ENCODE measurements at places on chromosomes 7 and 10. TPM values are rescaled to one million over a fixed set of nuclear protein-coding genes. Genes with fewer than 3 reads are reported as not detected.

Gene PTEN
- total RNA-seq, result 76.2 TPM

Gene PIP
- total RNA-seq, result not detected

Gene VIPR2
- total RNA-seq, result 6.3 TPM

Gene GPR26
- total RNA-seq, result not detected

Gene ZNF804B
- not detected for total RNA-seq

Gene H2BK1
- total RNA-seq, result not detected

Gene ARHGAP22
- 1.0 TPM for total RNA-seq

Gene FRMPD2
- total RNA-seq, result not detected

Gene GBX1
- not detected for total RNA-seq

Gene TRPV5
- not detected for total RNA-seq

Gene CYP3A4
- not detected for total RNA-seq

Gene PPP2R2D
- 27.1 TPM for total RNA-seq
